T-cell (primary cell): ENCODE measurements at places on chromosomes 6 and 20. TPM values are rescaled to one million over a fixed set of nuclear protein-coding genes. Genes with fewer than 3 reads are reported as not detected.

- no peak for DNase-seq
These were observed 55.5 kb downstream of the REV3L start for GRCh38 chr6:111427341-111428116.

- DNase-seq, result no peak
These were observed 96.0 kb downstream of the PSMB1 start for GRCh38 chr6:170456886-170457698.

Gene BPIFB2
- 0.16 TPM for total RNA-seq

- no peak for DNase-seq
These were observed 34.8 kb upstream of the KIF25 start for GRCh38 chr6:167962711-167963110.

- DNase-seq, result peak; percentile 54
These were observed at the start of gene LRRC73 for GRCh38 chr6:43509984-43510826. Gene LRRC73 (minus strand): TSS chr6:43510346. CDS start chr6:43509785, 561 bp downstream.

GRCh38 chr6:121652726-121653623, 217.5 kb downstream of the GJA1 start:
- no peak for DNase-seq

DNA sequence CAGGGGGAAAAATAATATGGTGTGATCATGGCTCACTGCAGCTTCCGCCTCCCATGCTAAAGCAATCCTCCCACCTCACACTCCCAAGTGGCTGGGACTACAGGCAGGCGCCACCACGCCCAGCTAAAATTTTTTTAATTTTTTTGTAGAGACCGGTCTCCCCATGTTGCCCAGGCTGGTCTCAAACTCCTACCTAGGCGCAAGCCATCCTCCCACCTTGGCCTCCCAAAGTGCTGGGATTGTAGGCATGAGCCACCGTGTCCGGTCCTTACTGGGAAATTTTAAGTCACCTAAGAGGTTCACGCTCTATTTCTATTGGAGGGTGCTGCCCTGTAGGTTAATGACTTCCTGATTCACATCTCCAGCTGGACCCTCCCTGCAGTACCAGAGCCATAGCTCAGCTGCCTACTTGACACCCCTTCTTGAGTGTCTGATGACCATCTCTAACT, 626 bp upstream of the CDK5RAP1 start:
- no peak for DNase-seq

GRCh38 chr20:56453352-56453751, 15.1 kb upstream of the RTF2 start:
- no peak for DNase-seq

- DNase-seq, result no peak
These were observed 5.0 kb upstream of the MYT1 start for GRCh38 chr20:64159286-64159680.

DNA sequence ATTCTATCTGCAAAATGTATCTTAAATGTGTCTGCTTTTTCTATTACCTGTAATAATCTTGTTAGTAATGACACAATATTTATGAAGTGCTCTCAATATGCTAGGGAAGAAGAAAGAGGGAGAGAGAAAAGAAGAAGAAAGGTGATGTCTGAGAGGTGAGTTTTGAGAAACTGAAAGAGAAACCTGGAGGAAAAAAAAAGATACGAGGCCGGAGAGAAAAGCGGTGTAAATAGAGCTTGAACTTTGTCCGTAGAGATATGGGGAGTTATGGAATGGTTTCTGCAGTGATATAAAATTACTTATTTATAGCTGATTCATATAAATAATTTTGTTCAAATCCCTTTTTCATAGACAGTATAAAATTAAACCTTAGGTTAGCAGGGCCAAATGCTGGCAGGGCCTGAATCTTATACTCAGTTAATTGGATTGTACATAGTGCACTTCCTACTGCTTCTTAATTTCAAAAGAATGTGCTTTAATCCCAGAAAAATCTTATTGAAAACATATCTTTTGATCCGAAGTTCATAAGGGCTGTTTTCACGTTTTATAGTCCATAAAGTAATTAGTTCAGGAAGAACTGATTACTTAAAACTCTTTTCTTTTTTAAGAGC, 43.0 kb downstream of the MYB start:
- DNase-seq, result no peak

DNA sequence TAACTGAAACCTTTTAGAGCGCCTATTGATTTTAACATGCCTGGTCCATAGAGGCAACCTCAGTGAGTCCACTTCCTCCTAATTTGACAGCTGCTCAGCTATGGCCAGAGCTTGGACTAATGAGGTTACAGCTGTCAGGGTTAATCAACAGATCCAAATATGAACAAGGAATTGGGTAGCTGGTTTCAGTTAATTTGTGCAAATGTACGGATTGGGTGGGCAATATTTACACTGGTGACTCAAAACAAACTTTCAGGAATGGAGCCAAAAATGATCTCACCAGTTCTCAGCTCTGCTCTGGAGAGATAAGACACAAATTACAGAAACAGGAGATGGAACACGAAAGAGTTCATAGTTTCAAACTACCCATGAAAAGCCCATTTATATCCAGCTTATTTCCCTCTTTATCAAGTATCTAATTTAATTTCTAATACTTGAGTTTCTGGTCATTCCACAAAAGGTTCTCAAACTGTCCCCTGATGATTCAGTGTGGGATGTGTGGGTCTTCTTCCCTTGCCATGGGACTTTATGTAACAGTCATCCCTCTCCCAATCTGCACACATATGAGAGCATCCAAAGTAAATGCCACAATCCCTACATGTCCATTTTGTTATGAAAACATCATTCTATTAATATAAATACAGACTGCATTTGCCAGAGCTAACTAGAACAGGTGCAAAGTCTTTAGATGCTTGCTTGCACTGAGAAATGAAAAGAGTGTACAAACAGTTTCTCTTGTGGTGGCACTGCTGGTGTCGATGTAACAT, 149.9 kb downstream of the RPS12 start:
- no peak for DNase-seq

DNA sequence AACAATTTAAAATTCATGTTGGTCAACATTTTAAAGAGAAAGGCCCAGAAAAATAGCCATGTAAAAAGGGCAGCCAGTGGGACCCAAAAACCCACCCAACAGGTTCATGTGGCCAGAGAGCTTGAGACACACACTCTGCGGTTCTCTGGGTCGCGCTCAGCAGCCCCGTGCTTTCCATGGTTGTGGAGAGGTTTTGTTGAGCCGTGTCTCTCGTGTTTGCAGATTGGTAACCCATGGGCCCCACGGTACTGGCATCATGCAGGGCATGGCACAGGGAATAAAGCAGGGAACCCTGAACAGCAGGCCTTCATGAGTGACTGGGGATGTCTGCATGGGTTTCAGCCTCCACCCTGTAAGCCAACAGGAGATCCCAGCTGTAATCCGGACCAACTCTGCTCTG, 127.7 kb upstream of the CST7 start:
- no peak for DNase-seq

- DNase-seq, result no peak
These were observed 180.3 kb downstream of the C6orf118 start for GRCh38 chr6:165129086-165129485.

DNA sequence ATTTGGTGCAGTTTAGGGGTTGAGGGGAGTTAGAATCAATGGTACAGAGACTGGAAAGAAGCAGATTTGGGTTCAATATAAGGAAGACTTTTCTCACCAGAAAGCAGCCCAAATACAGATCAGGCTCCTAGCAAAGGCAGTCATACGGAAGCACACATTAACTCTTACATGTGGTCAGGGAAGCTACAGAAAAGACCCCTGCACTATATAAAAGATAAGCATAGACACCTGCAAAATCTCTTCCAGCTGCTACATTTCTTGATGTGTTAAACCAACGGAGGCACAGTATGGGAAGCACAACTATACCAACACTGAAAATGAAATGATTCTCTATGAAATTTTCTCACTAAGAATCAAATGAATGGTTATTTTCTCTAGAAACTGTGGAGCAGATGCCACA, 150.8 kb downstream of the GMDS start:
- DNase-seq, result no peak

- DNase-seq, result no peak
These were observed 428.7 kb upstream of the SOX4 start for GRCh38 chr6:21164768-21165326.

GRCh38 chr6:5442916-5443315, 181.6 kb downstream of the FARS2 start:
- DNase-seq, result no peak
